ENCODE measurements at places on chromosomes 7 and 10.

DNA sequence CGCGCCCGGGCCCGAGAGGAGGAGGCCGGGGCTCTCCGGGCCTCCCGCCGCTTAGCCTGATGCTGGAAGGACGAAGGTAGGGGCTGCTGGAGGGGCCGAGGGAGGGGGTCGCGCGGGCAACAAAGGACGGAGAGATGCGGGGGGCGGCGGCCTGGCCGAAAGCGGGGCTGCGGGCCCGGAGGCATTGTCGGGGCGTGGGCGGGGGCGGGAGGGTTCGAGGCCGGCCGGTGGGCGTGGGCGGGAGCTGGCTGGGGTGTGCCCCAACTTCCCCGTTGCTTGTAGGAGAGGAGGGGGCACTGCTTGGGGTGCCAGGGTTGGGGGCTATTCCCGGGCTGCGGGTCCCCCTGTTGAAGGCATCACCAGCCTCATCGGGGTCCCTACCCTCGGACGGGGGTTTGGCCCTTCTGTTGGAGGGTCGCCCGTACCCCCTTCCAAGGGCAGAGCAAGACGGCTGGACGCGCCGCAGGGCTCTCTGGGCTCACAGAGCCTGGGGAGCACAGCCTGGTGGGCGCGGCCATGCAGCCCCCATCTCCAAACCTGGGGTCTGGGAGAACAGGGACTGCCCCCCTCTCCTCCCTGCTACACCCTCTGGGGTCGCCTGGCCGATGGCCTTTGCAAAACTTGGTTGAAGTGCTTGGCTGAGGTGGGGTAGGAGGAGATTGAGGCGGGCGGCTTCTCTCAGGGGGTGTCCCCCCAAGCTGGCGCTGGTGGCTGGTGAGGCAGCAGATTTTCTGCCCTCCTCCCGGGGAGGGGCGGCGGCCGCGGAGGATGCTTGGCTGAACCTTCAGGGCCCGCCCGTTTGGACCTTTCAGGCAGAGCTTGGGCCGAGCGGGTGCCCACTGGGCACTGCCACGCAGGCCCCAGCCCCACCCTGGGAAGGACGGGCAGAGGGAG lies 699 bp downstream of the CLIP2 start:
- peak; percentile 56 for DNase-seq

DNA sequence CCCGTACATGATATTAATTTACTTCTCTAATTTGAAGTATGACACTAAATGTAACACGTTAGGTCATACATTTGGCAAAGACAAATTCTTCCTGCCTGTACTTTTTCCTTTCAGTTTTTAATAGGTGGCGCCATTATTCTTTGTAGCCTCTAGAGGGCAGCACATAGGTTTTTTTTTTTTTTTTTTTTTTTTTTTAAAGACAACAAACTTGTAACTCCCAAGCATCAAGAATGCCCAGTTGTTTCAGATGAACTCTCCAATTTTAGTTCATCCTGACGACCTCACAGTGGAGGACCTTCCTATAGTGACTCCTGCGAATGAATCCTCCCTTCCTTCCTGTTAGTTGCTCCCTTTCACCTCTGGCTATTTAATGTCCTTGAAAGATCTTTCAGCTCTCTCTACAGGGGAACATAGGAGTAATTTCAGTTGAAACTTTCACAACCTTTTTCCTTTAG lies 139.3 kb upstream of the HDAC9 start:
- DNase-seq: no peak

DNA sequence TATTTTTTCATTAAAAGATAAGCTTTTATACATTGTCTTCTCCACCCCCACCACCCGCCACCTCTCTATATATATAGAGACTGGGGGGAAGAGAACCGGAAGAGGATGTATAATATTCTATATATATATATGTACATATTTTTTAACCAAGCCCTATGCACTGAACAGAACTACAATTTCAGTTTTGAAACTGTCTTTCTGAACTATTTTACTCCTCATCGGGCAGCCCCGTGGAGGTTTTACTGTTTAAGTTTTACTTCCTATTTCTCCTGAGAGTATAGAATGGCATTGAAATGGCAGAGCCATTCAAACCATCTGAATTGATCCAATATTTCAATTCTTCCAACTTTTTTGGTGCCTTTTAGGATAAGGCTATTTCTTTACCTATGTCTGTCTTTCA lies 1047.1 kb downstream of the NRG3 start:
- DNase-seq: no peak

- peak; percentile 73 for DNase-seq
Measured at GRCh38 chr7:95871075-95871848, 98.9 kb downstream of the DYNC1I1 start.

- DNase-seq: peak; percentile 28
Measured at GRCh38 chr10:1715821-1716220, 21.5 kb downstream of the ADARB2 start.

DNA sequence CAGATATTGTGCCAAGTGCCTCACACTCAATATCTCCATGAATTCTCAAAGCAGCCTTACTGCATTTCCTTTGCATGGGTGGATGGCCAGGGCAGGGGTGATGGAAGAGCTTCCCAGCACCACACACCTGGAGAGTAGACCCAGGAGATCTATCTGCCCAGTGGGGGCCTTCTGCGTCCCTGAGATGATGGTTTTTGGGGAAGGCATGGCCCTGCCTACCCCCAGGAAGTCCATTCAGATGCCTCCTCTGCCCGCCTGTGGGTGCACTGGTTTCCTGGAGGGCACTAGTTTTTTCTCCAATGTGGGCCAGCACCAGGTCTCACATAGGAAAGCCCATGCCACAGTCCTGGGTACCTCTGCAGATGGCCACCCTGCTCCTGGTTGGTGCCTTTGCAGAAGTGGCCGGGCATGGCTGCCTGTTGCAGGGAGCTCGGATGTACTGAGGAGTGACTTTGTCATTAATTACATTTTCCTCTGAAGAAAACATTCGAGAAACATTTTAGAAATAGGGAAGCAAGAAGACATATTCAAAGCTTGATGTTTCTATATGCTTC lies 28.2 kb upstream of the ZNF488 start:
- no peak for DNase-seq

DNA sequence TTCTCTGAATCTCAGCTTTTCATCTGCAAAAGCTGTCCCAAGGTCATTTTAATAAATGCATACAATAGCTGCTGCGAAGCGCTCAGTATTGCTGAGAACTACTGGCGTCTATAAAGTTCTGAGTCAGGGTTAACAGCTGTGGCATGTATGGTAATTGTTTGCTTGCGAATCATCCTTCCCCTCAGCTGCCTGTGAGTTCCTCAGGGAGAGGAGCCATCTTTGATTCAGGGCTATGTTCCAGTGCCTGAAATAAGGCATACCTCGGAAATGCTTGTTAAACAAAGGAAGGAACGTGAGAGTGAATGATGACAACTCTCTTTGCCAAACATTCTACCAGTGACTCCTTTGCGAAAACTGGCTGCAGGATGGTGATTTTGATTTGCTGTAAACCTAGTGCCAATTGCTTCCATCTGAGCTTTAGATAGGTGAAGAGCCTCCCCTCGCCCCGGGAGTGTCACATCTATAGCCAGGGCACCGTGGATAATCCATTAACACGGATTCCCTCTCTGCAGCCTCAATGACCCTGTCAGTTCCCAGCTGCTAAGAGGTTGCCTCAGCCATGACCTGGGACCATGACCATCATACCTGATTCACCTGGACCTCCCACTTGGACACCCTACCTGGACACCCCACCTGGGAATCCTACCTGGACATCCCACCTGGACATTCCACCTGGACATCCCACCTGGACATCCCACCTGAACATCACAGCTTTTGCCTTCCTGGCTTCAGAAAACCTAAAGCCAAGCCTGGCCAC lies 39.6 kb downstream of the GPRIN2 start:
- DNase-seq: no peak

Measured in Ammon's horn (tissue), 1 donor.